DMS53 (cell line): ENCODE measurements at places on chromosomes 5 and 9.

GRCh38 chr5:88845081-88845697 is 37.8 kb downstream of the MEF2C start:
- DNase-seq: no peak

DNA sequence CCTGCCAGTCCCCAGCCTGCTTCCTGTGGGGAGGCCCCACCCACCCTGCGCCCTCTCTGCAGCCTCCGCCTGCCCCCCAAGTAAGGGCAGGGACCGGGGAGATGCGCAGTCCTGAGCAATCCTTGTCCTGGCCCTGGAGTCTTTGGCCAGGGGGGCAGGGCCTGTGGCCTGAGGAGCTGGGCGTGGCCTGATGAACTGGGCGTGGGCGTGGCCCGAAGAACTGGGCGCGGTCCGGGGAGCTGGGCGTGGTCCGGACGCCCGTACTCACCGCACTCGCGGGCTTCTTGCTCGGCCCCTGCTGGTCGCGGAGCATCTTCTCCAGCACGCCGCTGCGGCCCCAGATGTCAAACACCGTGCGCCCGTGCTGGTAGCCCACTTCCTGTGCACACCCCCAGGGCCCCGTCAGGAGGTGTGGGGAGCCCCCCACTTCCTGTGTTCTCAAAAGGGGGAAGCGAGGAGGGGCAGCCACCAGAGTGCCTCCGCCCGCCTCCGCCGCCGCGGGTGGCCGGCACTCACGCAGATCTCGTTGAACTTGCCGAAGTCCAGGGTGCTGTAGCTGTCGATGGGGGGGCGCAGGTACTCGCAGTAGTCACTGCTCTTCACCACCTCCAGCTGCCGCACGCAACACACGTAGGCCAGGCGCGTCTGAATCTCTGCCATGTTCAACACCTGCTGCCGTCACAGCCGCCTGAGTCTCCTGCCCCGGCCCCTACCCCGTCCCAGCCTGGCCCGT is 2.7 kb upstream of the NSMF start:
- no peak for DNase-seq

- DNase-seq: no peak
Observed at GRCh38 chr5:178785999-178786398, 55.5 kb upstream of the ZNF354A start.

DNA sequence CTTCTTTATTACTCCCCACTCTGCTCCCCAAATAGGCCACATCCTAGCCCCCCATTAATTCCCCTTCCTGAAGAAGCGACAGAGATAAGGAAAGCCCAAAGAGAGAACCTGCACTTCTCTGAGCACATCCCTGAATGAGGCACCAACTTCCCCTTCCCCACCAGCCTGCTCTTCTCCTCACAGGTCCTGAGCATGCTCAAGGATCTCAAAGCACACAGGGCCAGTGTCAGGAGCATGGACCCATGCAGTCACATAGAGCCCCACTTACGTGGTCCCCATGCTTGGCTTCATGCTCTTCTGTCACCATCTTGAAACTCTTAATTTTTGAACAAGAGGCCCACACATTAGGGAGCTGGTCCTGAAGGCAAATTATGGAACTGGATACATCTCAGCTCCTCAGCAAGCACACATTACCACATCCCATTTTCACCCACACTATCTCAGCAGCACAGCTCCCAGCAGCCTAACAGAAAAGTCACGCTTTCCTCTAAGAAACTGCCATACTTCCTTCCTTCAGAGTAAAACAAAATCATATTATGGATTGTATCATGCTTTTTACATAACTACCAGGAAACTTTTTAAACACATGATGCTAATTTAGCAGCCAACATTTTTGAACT is 99.8 kb downstream of the NFIB start:
- no peak for DNase-seq

DNA sequence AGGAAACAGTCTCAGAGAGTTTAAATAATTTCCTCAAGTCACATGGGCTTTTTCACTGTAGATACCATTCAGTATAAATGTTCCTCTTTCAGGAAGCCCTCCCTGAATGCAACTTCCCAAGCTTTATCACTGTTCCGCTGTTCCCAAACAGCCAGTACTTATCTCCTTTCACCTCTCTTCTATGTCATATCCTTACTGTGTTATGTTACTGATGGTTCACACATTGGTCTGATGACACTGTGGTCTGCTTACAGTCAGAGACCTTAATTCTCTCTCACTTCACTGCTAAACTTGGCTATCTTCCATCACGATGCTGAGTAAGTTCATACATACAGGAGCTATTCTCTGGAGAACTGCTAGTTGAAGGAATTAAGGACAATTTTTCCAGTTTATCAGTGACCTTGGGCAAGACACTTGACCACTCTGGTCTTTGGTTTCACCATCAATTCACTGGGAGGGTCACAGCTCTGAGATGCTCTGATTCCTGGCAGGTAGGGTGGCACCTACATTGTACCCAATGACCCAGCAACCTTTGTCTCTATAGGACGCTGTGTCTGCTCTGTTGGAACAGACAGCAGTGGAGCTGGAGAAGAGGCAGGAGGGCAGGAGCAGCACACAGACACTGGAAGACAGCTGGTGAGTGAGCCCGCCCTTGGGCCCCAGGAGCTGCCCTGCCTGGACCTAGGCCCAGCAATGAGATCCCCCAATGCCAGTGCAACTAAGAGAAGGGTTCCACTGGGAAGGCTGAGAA is 42.1 kb upstream of the RARS1 start:
- DNase-seq: no peak

DNA sequence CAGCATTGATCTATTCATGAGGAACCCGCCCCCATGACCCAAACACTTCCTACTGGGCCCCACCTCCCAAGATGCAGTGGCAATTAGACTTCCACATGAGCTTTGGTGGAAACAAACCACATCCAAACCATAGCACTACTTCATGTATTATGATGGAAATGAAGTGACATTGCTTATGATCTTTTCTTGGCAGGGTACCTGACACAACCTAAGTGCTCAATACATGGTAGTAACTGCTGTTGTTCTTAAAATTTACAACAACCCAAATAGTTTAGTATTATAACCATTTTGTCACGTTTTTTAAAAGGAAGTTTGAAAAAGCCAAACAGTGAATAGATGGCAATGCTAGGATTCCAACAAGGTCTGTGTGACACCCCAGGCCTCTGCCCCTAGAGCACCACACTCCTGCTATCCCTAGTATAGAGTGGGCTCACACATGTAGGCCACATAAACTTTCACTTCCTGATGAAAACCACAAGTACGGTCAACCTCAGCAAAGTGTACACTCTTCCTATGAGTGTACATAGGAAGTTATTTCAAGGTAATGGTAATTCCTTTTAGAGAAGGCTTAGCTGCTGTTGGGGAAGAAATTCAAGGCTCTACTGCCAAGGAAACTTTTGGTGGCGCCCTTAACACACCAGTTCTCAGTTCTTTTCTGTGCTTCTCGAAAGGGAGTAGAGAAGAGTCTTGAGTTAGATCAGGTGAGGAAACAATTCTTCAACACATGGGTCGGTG is 97.6 kb downstream of the ARSB start:
- DNase-seq: no peak

- no peak for DNase-seq
Observed at GRCh38 chr5:150488519-150489359, 19.2 kb upstream of the NDST1 start.

DNA sequence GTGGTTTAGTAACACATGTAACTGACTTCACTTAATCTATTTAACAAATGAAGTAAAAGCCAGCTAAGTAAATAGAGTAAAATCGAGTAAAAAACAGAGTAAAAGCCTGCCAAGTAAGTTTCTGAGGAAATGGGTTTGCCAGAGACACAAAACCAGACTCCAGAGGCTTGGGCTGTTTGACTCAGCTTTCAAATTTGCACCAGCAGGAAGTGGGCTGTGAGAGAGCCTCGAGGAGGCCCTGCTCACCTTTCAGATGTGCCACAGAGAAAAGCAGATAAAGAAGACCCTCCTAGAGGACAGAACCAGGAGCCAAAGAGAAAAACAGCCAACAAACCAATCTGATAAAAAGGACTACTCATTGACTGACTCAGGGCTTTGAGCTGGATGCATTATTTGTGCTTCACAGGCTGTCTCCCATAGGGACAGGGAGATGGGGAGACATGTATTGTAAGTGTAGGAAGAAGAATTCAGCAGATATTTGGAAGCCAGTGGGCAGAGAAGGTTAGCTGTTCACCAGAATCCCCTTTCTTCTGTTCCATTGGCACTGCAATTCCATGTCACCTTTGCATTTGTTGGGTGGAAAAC is 14.4 kb upstream of the AMACR start:
- no peak for DNase-seq

DNA sequence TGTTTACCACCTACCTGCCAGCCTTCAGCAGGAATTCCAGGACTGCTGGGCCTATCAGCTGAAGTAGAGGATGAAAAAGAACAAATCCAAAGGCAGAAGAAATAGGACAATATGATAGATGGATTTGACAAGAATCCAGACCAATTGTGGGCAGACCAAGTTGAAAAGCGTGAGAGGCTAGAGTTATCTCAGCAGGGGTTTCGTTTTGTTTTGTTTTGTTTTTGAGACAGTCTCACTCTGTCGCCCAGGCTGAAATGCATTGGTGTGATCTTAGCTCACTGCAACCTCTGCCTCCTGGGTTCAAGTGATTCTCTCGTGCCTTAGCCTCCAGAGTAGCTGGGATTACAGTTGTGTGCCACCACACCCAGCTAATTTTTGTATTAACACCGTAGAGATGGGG is 113.2 kb downstream of the PALM2AKAP2 start:
- DNase-seq: no peak
